ENCODE measurements at places on chromosomes 1 and 21.

DNA sequence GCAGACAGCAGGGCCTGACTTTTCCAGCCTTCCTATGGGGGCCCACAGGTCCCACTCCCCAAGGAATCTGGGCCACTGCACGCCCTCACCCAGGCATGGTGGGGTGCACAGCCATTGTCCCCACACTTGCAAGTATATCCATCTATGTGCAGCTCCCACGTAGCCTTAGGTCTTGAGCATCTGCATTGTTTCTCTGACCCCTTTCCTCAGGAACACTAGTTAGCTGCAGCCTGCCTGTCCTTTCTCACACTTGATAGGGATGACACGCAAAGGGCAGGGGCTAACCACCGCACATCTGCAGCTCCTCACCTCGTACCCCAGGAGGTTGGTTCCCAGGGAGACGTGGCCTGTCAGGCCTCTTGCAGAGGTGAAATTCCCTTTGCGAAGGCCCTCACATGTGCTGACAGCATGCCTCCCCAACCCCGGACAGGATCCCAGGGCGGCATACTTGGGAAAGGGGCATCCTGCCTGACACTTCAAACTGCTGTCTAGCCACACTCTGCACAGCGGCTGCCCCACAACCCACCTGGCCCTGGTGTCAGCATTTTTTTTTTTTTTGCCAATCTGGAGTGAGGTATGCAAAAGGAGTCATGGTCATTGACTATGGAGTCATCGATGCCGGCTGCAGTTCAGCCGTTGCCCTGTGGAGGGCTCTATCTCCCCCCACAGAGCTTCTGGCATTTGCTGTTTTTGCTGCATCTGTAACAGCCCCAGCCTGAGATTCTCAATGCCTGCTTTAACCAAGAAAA lies 5.0 kb downstream of the JMJD4 start:
- peak; percentile 77 for DNase-seq

DNA sequence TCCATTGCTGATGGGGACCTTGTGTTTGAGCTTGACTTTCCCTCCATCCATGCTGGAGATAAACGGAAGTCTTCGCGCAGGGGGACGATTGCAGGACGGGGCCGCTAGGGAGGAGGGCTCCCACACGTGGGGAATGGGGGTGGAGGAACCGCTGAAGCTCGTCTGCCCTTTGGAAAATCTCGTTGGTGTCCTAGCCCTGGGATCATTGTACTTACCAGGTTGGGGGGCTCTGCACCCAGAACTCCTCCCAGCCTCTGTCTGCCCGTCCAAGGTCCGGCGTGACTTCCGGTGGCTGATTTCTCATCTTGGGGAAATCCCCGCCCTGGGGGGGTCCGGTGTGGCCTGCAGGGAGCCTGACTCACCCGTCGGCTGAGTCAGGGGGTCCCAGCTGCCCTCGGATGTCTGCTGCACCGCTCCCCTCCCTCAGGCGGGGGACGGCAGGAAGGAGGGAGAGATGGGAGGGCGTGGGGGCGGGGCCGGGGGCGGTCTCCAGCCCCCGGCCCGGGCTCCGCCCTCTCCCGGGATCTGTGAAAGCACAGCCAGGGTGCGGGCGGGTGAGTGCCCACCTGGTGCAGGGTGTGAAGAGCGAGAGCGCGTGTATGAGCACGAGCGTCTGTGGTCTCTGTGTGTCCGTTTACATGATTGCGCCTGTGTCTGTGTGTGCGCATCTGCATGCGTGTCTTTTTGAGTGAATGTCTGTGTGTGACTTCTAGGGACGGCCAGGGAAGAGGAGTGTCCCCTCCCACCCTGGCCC lies 35.8 kb downstream of the PIK3CD start:
- peak; percentile 67 for DNase-seq

GRCh38 chr21:43720539-43721166 lies 1.7 kb downstream of the PDXK start:
- DNase-seq = no peak

- no peak for DNase-seq
Observed at GRCh38 chr1:24119859-24120756, 8.2 kb upstream of the MYOM3 start.

DNA sequence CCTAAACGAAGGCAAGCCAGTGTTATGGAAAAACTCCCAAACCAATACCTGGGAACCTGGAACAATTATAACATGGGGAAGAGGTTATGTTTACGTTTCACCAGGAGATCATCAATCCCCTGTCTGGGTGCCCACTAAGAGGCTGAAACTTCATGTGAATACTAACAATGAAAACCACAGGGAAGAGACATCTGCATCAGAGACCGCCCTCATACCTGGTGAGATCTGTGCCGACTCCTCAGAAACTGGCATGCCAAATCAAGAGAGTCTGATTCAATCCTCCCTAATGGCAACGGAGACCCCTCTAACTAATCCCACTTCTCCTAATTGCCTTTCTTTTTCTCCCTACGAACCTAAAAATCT lies 163.2 kb downstream of the IER5 start:
- DNase-seq = no peak

GRCh38 chr21:14880922-14881321 lies 183.9 kb downstream of the NRIP1 start:
- DNase-seq = no peak

DNA sequence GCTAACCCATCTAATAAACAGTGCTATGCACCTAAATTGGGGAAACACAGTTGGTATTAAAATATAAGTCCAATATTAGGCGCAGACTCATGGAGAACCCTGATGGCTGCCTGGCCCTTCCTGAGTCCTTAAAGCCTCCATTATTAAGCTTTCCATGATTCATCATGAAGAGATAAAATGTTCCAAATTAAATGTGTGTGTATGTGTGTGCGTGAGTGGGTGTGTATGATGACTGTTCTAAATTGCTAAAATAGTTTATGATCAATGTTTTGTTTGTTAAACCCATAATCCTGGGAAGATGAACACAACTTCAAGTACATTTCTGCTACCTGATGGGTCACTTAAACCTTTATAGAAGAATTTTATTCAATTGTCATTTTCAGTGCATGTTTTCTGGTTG lies 6.3 kb upstream of the RBBP5 start:
- no peak for DNase-seq

DNA sequence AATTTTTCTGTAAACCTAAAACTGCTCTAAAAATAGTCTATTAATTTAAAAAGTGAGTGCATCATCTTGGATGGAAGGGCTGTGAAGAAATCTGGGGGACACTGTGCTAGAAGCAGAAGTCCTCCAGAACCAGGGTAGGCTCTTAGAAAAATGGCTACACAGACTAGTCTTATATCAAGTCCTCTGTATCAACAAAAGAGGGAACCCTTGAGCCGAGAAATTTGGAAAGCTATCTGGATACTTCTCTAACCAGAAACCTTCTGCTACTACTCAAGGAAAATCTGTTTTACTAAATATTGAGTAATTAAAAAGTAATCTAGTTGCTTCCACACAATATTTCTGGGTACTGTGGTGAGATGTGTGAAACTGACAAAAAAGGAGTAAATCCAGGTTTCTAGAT lies 92.1 kb downstream of the WDR3 start:
- no peak for DNase-seq

GRCh38 chr1:156406251-156406650 lies 37.2 kb downstream of the RHBG start:
- DNase-seq = no peak

GRCh38 chr1:68230901-68231626 lies 1.3 kb downstream of the WLS start:
- DNase-seq = peak; percentile 65

GRCh38 chr1:42963378-42964043 lies 4.8 kb upstream of the SLC2A1 start:
- no peak for DNase-seq

DNA sequence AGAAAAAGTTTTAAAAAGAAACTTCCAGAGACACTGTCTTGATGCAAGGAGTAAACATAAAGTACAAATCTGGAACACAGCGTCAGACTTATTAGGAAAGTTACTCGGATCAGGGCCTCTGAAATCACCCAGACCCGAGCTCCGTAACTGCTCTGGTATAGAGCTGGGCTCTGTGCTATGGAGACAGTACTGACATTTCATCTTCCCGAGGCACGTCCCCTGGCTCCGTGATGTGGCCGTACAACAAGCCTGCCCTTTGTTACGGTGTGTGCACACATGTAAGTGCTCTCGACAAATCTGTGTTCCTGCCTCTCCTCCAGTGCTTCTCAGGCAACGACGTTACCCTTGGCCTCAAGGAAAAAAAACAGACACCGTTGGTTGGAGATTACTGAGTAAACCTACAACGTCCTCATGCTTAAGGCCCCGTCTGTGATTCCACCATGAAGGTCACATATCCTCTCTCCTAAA lies 107.0 kb upstream of the IRF2BP2 start:
- no peak for DNase-seq

DNA sequence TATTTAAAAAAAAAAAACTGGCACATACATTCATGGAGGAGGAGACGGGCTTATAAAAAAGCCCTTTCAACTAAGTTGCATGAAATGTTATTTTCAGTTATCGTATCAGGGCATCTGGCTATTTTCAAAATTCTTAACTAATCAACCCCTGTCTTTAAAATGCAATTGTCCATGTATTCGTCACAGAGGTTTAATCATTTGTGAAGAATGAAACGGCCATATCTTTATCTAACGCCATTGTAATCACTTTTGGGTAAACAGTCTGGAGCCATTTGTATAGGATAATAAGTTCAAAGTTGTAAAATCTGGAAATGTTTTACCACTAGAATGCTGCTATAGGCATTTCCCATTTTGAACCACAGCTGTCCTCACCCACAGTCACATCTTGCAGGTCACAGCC lies 30.4 kb downstream of the SLC30A10 start:
- no peak for DNase-seq

- DNase-seq = peak; percentile 67
Observed at GRCh38 chr1:81801651-81802456, 1.1 kb downstream of the ADGRL2 start.

DNA sequence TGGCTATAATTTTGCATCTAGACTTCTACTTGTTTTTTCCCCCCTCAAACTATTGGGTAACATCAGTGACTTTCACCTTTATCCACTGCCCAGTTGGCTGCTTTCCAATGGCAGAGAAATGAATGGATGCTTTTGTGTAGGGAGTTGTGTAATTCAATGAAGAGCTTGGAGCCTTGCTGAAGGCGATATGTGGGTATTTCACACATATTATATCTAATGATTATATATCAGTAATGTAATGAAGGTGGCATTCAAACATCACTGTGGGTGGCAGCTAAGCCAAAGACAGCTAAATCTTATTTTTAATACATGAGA lies 81.2 kb downstream of the TGFB2 start:
- DNase-seq = peak; percentile 40

GRCh38 chr21:44364151-44365053 lies 11.0 kb downstream of the TRPM2 start:
- DNase-seq = no peak

DNA sequence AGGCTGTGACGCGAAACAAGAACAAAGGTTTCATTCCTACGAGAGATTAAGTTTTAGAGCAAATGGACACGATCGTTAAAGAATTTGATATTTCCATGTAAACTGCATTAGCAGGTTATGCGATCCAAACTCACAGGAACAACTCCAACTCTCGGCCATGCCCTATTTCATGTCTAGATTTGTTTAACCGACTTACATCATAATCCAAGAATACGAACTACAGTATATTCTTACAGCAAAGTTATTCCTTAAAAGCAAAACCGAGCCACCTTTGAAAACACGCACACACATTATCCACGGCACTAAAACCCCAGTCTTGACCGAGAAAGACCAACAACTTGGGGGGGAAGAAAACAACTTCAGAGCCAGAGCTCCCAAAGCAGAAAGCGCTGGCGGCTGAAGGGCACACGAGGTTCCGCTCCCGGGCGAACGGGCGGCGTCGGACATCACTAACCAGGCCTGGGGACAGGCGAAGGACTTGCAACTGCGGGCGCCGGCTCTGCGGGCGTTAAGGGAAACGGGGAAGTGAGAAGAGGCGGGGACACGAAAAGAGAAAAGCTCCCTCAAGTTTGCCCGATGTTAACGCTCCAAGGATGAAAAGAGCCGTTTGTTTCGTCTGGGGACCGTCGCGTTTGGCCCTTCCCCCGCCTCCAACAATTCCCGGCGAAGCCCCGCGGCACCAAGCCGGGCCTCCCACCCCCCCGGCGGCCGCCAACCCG lies 690 bp downstream of the B3GALNT2 start:
- peak; percentile 69 for DNase-seq

GRCh38 chr1:199002661-199003060 lies 363.8 kb downstream of the PTPRC start:
- no peak for DNase-seq

- DNase-seq = no peak
Observed at GRCh38 chr21:42219606-42220137, 732 bp downstream of the ABCG1 start.

- no peak for DNase-seq
Observed at GRCh38 chr1:115277276-115277675, 60.8 kb downstream of the NGF start.

DNA sequence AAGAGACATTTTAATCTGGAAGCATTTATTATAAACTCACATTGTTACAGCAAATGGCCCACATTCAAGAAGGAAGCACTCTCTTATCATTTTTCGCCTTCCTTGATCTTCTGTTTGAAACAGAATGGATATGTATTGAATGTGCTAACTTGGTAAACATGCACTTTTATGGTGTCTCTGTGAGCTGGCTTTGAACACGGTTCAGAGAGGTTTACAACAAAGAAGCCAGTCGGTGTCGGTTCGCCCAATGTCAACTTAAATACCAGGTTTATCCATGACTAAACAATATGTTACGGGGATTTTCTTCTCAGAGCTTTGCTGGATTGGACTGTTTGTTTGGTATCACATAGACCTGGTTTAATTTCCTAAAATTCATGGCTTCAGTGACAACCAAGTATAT lies 226.4 kb downstream of the TGFB2 start:
- DNase-seq = no peak

DNA sequence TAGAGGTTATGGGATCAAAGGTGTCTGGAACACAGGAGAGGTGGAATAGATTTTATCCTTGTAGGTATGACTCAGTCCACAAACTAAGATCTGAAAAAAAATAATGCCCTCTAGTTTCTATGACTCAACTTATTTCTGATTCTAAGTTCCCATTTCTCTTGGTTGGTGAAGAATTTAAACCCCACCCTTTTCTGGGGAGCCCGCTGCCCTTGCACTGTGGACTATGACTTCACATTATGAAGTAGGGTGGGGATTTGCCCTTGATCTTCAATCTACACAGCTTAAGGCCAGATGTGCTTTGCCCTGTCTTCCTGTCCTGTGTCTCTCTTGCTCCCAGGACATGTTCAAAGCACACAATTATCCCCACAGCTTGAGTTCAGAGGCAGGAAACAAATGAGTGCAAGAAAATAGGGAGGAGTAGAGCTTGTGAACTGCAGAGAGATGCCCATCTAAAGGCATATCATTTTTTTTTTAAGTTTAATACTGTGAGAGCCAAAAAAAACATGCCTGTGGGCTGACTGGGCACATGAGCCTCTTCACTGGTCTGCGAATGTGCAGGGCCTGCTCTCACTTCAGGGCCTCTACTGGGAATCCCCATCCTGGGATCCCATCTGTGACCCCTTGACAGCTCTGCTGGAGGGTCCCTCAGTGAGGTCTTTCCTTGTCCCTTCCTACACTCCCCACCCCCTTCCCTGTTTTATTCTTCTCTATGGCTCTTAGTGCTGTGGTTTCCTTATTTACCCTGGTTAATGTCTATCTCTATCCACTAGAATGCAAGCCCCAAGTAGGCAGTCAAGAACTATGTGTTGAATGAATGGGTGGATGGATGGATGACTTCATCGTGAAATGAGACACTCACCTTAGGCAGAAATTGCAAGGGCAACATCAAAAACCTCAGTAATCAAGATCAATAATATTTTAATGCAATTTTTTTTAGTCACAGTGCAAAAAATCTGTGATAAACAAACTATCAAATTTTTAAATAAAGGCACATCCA lies 61.5 kb downstream of the CD58 start:
- DNase-seq = no peak

GRCh38 chr21:42650033-42650370 lies 3.4 kb upstream of the PDE9A start:
- no peak for DNase-seq

GRCh38 chr1:2978691-2979190 lies 42.5 kb upstream of the ACTRT2 start:
- DNase-seq = no peak

Measured in ovary (tissue), 10 donors.